ENCODE measurements at places on chromosomes 3 and 15.

GRCh38 chr3:112090887-112091586 is 4.8 kb downstream of the C3orf52 start:
- DNase-seq, result no peak

GRCh38 chr3:53274938-53275605 is 19.2 kb upstream of the TKT start:
- peak; percentile 25 for DNase-seq

- no peak for DNase-seq
Measured at GRCh38 chr3:20173844-20174410, 12.1 kb downstream of the SGO1 start.

- no peak for DNase-seq
Measured at GRCh38 chr3:138344754-138345153, 3.6 kb upstream of the MRAS start.

- DNase-seq, result no peak
Measured at GRCh38 chr15:94894056-94894455, 662.7 kb downstream of the MCTP2 start.

GRCh38 chr3:32383136-32383711 is 8.4 kb upstream of the CMTM7 start:
- DNase-seq, result no peak

GRCh38 chr3:176514297-176514696 is 683.0 kb downstream of the TBL1XR1 start:
- DNase-seq, result no peak

- no peak for DNase-seq
Measured at GRCh38 chr3:37154668-37155314, 19.6 kb downstream of the LRRFIP2 start.

GRCh38 chr15:37098468-37099318 is 1.7 kb downstream of the MEIS2 start:
- DNase-seq, result no peak

DNA sequence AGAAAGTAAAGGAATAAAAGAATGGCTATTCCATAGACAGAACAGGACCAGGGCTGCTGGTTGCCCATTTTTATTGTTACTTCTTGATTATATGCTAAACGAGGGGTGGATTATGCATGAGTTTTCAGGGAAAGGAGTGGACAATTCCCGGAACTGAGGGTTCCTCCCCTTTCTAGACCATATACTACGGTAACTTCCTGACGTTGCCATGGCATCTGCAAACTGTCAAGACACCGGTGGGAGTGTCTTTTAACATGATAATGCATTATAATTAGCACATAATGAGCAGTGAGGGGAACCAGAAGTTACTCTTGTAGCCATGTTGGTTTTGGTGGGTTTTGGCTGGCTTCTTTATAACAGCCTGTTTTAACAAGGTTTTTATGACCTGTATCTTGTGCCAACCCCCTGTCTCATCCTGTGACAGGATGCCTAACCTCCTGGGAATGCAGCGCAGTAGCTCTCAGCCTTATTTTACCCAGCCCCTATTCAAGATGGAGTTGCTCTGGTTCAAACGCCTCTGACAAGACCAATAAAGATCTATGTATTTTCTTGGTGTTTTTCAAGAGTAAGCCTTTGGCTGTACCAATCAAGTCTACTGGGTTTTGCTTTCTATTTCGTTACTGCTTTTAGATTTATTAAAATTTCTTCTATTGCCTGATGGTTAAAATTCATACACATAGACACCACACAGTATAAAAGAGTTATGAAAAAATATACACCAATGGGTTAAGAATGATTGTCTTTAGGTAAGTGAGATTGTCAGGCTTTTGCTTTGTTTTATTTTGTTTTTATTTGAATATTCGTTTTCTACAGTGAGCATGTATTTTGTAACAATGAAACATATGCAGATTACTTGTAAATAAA is 37.4 kb upstream of the CTDSPL start:
- DNase-seq, result no peak

GRCh38 chr15:69648775-69649735 is 196.4 kb downstream of the RPLP1 start:
- DNase-seq, result no peak

DNA sequence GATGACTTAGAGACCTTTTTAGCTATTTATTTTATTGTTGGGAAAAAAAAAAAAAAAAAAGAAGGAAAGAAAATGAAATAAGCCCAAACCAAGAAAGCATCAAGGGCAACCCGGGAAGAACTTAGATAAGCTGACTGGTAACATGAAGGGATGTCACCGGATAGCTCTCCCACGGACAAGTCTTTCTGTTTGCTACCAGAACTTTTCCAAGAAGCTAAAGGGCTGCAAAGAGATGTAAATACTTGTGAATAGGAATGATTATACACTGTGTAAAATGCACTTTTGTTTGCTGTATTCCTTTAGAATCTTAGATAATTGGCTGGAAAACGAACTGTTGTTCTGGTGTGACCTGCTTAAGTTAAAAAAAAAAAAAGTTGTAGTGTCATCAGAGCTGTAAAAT is 2.8 kb downstream of the FOXB1 start:
- DNase-seq, result no peak

GRCh38 chr3:9072667-9073009 is 109.4 kb upstream of the RAD18 start:
- no peak for DNase-seq

GRCh38 chr3:113783980-113784379 is 37.1 kb downstream of the ATP6V1A start:
- no peak for DNase-seq
